Stimulated activated CD4-positive, alpha-beta T cell treated with anti-CD3 and anti-CD28 coated beads, Interleukin-1b, Interleukin-23, amount 100 ng/mL, for 1 hour (primary cell): ENCODE measurements at places on chromosomes 3 and 15.

DNA sequence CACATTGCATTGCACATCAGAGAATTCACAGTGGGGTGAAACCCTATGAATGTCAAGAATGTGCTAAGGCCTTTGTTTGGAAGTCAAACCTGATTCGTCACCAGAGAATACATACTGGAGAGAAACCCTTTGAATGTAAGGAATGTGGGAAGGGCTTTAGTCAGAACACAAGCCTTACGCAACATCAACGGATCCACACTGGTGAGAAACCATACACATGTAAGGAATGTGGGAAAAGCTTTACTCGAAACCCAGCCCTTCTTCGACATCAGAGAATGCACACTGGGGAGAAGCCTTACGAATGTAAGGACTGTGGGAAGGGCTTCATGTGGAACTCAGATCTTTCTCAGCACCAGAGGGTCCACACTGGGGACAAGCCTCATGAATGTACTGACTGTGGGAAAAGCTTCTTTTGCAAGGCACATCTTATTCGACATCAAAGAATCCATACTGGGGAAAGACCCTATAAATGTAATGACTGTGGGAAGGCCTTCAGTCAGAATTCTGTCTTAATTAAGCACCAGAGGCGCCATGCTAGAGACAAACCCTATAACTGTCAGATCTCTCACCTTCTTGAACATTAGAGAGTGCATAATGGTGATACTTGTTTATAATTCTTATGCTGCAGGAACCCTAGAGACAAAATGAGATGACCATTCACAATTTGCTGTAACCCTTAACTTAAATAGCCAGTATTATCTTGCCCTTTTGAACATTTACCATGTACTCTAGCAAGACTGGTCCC lies 9.0 kb downstream of the ZNF662 start:
- DNase-seq: no peak

GRCh38 chr3:128033102-128033501 lies 19.1 kb upstream of the SEC61A1 start:
- no peak for DNase-seq

GRCh38 chr3:100740207-100740606 lies 30.9 kb downstream of the TFG start:
- DNase-seq: no peak

- DNase-seq: no peak
Observed at GRCh38 chr3:124429129-124429815, 301.0 kb upstream of the UMPS start.

DNA sequence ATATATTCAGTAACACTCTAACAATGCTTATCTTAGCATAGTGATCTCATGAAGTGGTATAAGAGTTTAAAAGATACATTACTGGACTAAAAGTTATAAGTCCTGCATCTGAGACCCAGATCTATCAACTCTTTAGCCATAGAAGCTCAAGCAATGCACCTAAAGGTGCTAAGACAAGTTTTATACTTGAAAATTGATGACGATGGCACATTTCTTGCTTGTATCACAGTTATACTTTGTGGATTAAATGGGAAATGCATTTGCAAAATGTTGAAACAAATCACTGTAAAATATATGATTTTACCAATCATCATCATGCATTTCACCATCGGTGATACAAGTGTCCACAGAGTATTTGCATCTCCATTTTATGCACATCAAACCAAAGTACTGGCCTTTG lies 525.3 kb upstream of the ZNF385D start:
- DNase-seq: no peak

GRCh38 chr15:100703671-100704070 lies 101.3 kb downstream of the ASB7 start:
- DNase-seq: no peak

GRCh38 chr3:58322793-58323192 lies 9.9 kb upstream of the PXK start:
- DNase-seq: no peak

- DNase-seq: no peak
Observed at GRCh38 chr15:66169625-66170024, 83.9 kb downstream of the MEGF11 start.

DNA sequence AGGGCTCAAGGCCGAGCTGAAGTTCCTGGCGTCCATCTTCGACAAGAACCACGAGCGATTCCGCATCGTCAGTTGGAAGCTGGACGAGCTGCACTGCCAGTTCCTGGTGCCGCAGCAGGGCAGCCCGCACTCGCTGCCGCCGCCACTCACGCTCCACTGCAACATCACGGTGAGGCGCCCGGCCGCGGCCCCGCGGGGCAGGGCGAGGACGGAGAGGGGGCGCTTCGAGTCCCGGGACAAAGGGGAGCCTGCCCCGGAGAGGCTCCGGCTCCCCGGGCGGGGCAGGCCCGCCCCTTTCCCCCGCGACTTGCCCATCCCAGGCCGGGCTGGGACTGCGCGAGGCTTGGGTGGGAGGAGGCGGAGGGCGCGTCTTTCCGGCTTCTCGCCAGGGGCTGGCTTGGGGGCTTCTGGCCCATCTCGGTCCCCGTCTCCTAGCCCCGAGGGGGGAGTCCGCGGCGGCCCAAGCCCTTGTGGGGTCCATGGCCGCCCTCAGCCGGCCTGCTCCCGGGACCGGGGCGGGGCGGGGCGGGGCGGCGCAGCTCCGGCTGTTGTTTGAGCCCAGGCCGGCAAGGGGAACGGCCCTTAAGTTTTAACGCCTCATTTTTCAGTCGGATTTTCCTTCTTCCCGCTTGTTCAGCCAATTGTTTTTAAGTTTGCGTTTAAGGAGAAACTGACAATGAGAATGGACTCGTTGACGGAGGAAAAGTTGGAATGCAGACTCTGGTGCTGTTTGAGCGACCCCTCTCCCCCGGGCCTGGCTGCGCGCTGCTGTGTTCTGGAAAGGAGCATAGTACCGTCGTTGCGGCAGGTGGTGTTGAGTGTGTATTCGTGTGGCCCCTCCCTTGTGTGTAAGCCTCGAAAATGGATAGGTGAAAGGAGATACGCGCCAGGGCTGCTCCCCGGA lies 683 bp downstream of the UBE2Q2 start:
- DNase-seq: peak; percentile 23

DNA sequence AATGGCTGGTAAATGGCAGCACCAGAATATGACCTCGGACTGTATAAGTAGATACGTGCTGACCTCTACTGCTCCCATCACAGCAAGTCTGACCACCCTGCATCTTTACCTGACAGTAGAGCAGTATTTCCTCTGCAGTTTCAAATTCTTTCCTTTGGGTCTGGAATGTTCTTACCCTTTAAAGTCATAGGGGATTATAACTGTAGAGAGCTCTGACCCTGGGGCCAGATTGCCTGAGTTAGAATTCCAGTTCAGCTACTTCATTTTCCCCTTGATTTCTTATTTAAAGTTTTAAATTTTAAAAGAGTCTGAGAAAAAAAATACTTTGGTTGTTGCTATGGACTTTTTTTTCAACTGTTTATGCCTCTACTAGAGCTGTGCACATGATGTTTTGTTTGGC lies 237.7 kb downstream of the NR1D2 start:
- no peak for DNase-seq

DNA sequence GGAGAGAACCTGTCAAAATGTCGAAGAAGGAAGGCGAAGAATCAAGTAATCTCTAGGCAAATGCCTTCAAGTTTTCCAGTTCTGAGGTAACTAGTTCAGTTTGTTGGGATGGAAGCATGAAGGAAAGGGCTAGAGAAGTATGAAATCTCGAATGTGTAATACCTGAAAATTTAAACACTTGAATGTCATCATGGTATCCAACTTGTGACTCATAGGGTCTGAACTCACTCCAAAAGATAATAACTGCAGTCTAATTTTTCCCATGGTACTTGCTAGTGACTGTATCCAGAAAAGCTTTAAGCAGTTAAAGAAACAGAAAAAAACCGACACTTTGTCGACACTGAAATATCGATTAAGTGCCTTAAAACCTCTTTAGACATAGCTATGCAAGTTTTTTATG lies 102.9 kb upstream of the CHRM5 start:
- DNase-seq: no peak

DNA sequence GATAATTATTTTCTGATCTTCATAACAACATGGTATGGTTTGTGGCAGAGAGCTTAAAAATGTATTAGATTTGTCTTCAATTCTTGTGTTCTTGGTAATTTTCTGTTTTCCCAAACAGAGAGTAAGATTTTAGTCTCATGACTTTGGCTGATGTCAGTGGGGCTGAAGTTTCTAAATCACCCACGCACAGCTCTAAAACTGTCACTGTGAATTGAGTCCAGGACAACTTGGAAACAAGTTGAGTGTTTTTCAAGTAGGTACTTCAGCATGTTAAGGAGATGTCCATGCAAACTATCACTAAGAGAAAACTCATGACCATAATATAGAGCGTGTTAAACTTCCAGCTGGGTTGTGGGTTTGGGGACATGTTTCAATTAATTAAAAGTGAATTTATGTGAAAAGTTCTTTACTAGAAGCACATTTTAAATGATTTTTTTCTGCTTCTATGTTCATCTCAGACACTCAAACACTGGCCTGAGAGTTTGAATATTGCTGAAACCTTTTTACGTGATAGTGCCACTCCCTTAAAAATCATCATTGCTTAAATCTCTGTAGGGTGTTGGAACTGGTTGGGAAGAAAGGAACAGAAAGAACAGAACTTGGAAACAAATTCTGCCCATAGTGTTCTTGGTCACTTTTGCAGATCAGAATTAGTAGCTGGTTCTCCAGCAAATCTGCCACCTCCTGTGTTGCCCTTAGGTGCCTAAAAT lies 89.8 kb downstream of the KLHL25 start:
- no peak for DNase-seq
